Choroid plexus epithelial cell (primary cell): ENCODE measurements at places on chromosomes 7 and 10.

DNA sequence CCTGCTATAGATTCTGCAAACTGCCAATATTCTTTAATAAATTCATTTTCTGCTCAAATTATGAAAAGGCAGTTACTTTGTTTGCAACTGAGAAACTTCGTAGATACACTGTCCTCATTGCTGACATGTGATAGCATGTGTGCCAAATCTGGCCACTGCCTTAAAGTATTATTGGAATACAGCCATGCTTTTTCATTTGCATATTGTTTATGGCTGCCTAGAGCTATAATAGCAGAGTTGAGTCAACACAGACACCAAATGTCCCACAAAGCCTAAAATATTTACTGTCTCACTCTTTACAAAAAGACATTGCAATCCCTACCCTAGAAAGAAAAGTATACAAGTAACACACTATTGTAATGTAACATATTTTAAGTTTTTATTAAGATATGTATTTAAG is 647.4 kb downstream of the XPNPEP1 start:
- DNase-seq: no peak

GRCh38 chr7:65953890-65954450 is 28.0 kb downstream of the GUSB start:
- DNase-seq: no peak

- DNase-seq: no peak
Observed at GRCh38 chr7:150311146-150311545, 12.0 kb upstream of the LRRC61 start.

DNA sequence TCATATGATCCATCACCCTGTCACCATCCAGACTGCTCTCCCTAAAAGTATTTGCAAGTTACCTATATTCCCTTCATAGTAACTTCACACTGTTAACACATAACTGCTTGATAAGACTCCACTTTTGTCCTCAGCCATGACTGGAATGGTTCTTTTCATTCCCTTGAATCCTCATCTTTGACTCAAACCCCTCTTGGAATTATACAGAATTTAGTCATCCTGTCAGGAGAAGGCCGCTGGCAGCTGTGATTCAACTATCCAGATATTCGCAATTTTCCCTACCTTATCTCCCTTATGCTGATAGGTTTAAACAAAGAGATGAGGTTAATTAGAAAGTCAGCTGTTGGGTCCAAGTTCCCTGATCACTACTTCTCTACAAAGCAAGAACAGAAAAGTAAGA is 143.0 kb upstream of the HPS1 start:
- DNase-seq: no peak

- DNase-seq: peak; percentile 97
Observed at GRCh38 chr10:25556457-25556856, 377.6 kb upstream of the MYO3A start.

GRCh38 chr7:107394831-107395230 is 75.0 kb upstream of the GPR22 start:
- DNase-seq: peak; percentile 58
